HT1080 (cell line): ENCODE measurements at places on chromosomes 1 and 21. TPM values are rescaled to one million over a fixed set of nuclear protein-coding genes. Genes with fewer than 3 reads are reported as not detected.
A peak's percentile ranks its signal among the peaks of the same experiment; 100 is the strongest.

Gene GPR3
- total RNA-seq: 2.7 and 2.8 TPM in 2 replicates

Gene SPRR2G
- not detected in 2 replicates for total RNA-seq

Gene SFT2D2
- 16.1 and 17.5 TPM in 2 replicates for total RNA-seq

Gene ATG4C
- 7.8 and 8.4 TPM in 2 replicates for total RNA-seq

Gene DHRS3
- 0.10 TPM in 1 of 2 replicates, not detected in the other for total RNA-seq

Gene RGS8
- 0.05 TPM in 1 of 2 replicates, not detected in the other for total RNA-seq

Gene SPRR1B
- total RNA-seq: not detected in 2 replicates

Gene CTH
- total RNA-seq: 4.1 and 4.7 TPM in 2 replicates

Gene SV2A
- 23.1 and 27.7 TPM in 2 replicates for total RNA-seq

GRCh38 chr21:33831962-33832659 is 83.5 kb downstream of the ATP5PO start:
- no peak for DNase-seq

GRCh38 chr1:79043506-79043905 is 37.0 kb upstream of the ADGRL4 start:
- peak; percentile 24 for DNase-seq

DNA sequence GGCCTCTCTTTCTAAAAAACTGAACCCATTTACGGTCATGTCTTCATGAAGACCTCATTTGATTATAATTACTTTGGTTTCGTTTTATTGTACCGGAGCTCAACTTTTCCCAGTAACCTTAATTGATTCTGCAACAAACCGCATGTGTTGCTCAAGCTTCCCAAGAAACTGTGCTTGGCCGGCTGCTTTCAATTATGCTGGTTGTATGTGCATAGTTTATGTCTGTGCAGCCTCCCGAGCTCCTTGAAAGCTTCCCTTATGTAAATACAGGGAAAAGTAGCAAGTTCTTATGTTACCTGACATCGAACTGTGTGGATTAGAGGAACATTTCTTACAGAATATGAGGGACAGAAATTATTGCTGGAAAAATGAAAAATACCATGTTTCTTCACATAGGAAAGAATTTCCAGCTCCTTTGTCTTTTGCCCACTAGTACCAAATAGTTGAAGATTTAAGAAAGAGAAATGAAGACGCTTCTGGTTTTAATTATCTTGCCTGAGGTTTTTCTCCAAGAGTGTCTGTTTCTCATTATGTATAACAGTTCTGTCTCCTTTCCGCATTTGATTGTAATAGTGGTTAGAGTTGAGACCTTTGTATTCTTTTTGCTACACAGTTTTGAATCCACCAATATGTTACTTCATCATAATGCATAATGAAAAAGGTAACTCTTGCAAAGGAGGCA is 2.1 kb downstream of the VCAM1 start:
- peak; percentile 52 for DNase-seq

DNA sequence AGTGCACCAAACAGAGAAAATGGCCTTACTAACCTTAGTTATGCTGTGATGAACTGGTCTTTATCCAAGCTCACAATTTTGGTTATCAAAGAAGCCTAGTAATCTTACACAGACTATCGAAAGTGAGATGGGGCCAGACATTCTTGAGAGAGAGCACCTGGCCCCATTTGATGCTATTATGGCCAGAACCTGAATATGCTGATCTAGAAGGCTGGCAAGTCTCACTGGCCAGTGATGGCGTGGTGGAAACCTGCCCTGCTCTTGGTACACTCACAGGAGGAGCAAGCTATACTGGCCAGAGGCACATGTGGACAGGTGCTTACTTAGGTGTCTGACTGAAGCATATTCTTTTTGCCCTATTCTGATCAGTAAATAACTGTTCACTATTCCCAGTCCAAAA is 357.8 kb upstream of the ZRANB2 start:
- no peak for DNase-seq

DNA sequence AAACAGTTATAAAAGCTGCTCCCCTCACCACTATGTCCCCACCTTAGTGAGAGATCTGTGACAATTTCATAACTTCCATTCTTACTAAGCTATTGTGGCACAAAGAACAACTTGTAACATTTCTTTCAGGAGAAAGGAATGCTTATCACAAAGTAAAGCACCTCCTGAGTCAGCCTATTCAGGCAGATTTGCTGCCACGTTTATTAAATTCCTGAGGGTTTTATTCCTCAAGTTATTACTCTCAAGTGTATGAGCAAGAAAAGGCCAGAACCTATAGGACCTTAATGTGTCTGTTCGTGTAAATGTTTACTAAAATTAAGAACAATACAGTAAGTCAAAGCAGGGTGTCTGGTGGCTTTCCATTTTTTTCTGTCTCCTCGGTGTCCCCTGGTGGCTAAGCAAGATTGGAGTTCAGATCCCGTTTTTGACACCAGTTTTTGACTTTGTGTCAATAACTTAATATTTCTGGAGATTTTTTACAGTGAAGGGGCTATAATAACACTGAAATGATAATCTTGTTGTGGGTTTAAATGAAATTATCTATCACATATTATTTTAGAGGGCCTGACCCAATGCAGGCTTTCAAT is 1539.6 kb downstream of the BRINP3 start:
- DNase-seq: peak; percentile 13

DNA sequence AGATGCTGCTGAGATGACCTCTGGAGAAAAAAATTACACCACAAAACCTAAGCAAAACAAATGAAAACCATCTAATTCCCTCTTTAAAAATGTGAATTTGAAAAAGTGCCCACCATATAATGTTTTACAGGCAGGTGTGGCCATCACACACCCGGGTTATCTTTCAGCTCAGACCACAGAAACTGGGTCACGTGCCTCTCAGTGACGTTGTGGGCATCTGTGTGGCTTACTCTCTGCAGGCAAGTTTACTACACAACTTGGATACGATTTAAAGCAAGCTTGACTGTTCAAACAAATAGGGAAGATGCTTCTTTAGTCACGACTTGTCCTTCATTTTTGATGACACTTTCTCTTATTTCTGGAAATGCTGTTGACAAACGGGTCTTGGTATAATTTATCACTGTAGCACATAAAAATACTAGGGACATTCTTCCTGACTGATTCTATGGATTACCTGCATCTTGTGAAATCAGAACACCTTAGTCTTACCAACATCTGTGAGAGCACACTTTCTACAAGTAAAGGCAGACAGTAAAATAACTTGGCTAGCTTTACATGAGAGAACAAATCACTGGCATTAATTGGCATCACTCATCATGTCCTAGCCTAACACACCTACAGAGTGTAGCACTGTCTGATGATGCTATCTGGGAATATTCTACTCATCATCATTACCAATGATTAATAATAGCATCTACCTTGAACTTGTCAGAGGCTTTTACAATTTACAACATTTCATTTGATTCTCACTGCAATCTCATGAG is 89.3 kb upstream of the EDEM3 start:
- peak; percentile 24 for DNase-seq

DNA sequence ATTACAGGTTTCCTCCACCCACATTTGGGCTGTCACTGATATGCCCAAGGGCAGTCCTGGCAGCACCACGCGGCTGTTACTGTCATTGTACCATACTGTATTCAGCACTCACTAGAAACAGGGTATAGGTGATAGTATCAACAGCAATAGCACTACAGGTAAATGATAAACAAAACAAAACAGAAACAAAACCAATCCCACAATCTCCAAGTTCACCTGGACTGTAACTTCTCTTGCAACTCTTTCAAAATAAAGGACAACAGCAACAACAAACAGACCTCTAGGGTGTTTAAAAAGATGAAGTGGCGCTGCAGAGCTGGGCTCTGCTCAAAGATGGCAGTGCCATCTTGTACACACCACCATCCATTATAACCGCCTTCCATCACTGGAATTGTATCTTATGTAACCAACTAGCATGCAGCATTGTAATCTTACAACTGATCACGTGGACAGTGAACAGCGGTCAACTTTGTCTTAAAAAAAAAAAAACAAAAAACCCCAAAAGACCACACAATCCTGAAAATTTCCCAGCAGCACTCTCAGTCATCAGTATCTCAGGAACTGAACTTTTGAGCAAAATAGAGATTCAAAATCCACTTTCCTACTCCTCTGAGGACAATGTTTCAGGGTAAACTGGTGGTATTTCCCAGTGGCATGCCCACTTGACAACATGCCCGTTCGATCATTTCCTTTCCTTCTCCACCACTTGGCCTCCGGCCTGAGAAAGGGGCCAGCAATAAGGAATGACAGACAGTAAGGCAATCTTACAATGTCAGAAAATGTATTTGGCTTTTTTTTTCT is 3.8 kb downstream of the IRF2BP2 start:
- peak; percentile 70 for DNase-seq

GRCh38 chr1:45470306-45470798 is 20.6 kb downstream of the TESK2 start:
- no peak for DNase-seq

- no peak for DNase-seq
These were observed 474.6 kb upstream of the USP24 start for GRCh38 chr1:55689800-55690199.

- peak; percentile 72 for DNase-seq
These were observed 50.2 kb upstream of the LHX8 start for GRCh38 chr1:75083848-75084514.

DNA sequence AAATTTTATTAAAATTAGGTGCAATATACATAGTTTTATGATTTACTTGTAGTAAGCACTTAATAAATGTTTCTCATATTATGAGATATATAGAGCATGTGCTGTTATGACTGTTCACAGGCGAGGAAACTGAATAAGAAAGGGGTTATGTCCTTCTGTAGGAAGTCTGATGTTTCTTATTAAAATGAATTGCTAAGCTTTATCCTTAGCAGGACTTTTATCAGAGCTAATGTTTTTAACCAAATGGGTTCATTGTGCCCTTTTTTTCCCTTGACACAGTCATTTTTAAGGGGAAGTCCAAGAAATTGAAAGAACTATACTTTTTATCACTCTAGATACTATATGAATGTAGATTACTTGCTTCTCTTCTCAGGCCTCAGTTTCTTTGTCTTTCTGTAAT is 285.2 kb downstream of the PTPRC start:
- no peak for DNase-seq

DNA sequence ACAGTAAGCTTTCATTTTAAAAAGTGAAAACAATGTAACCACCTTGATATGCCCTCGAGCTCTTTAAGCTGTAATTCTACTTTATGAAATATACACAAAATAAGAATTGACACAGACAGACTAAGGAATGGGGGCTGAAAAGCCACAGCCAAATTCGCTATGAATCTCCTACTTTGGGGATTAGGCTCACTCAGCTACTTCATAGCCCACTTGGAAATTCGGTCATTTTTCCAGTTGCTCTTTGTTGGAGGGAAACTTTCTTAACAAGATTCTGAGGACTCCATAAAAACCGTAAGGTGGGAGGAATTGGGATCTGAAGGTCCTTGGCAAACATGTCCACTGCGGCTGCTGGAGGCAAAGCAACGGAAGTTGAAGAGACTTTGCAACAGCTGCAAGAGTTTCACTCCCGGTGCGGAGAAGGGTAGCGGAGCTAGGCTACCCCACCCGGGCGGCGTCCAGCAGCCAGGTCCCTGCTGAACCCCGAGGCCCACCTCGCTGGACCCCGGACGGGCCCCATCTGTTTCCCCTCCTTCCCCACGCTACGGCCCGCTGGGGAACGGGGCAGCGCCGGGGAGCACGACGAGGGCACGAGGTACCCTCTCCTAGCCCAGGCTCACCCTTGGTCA is 634 bp downstream of the MYCBP start:
- no peak for DNase-seq

DNA sequence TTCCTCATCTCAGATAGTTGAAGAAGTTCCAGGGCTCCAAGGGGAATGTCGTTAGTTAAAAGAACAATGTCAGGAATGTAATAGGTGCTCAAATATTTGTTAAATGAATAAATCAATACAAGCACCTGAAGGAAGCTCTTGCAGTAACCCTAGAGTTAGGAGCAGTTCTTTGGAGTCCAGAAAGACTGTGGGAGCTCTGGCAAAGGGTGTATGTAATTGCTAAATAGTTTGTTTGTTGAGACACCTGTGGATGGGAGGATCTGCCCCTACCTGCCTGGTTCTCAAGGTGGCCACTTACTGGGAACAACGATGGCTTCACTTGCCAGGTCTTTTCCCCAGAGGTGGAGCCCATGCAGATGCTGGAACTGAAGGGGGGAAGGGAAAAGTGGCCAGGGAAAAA is 27.5 kb upstream of the JUN start:
- DNase-seq: no peak

DNA sequence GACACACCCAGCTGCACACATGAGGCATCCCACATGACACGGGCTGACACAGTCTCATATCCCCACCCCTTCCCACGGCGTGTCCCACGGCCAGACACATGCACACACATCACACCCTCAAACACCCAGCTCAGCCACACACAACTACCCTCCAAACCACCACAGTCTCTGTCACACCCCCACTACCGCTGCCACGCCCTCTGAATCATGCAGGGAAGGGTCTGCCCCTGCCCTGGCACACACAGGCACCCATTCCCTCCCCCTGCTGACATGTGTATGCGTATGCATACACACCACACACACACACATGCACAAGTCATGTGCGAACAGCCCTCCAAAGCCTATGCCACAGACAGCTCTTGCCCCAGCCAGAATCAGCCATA is 22.6 kb downstream of the PODN start:
- no peak for DNase-seq

- DNase-seq: no peak
These were observed 431.5 kb downstream of the LMO4 start for GRCh38 chr1:87760155-87760554.

- no peak for DNase-seq
These were observed at the start of gene SLC6A17 for GRCh38 chr1:110150330-110151174. SLC6A17 (plus strand) TSS chr1:110150494; CDS start chr1:110166930, 16,436 bp downstream.

DNA sequence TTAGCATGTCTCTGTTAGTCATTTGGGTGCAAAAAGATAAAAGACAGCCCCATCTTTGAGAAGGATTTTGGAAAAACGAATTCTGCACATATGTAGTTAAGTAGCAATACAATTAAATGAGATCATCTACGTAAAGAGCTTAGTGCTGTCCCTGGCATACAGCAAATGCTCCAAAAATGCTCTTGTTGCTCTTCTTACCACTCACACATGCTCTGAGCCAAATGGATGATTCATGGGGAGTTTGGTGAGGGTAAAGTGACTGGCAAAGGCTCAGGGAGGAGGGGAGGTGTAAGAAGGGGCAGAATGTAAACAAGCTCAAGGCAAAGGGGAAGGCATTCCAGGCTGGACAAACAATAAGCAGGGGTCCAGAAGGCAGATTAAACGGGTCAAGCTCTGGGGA is 191.9 kb downstream of the AK5 start:
- DNase-seq: peak; percentile 93

- no peak for DNase-seq
These were observed 87.7 kb upstream of the EDN2 start for GRCh38 chr1:41572224-41572623.

- DNase-seq: no peak
These were observed 7.9 kb downstream of the AGRN start for GRCh38 chr1:1027791-1028190.
